ENCODE measurements at places on chromosomes 1 and 21.
A peak's percentile ranks its signal among the peaks of the same experiment; 100 is the strongest.

- DNase-seq = no peak
Measured at GRCh38 chr1:38829368-38829767, 30.2 kb downstream of the RRAGC start.

DNA sequence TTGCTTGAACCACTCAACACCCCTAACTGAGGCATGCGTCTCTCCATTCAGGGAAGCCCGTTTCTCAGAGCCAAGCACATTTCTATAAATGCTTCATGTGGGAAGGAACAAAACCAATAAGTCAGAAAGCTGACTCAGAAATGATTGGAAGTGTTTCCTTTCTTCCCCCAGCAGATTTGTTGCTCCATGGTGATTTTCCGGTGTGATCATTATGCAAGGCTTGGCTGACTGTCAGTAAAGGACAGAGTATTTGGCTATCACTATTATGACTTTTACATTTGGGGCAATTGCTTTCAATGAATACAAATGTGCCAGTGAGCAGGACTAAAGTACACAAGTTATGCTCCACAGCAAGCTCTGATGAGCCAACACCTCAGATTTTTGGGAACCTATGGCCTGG, 53.3 kb upstream of the ZC3H11B start:
- no peak for DNase-seq

DNA sequence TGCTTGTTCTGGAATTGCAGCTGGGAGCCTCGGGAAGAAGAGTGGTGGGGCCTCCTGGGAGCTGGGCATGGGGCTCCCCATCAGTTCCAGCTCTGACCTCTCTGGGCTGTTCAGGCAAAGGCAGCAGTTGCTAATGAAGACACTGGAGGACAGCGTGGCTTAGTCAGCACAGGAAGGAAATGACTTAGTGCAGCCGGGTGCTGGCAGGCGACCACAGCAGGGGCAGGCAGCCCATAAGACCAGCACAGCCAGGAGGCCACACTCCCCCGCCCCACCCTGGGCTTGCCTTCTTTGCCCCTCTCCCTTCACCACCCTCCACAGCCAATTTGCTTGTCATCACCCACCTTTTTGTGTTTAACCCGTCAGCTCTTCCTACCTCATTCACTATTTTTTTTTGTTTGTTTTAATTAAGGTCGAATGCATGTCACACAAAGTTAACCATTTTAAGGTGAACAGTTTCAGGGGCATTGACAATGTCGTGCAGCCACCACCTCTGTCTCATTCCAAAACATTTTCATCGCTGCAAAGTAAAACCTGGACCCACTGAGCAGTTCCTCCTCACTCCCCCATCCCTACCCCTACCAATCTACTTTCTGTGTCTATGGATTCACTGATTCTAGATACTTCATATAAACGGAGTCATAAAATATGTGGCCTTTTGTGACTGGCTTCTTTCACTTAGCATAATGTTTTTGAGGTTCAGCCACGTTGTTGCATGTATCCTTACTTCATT, 10.9 kb downstream of the OLIG2 start:
- no peak for DNase-seq

GRCh38 chr1:151540982-151541377, 871 bp downstream of the TUFT1 start:
- no peak for DNase-seq

- no peak for DNase-seq
Measured at GRCh38 chr1:245875581-245876261, 631.4 kb downstream of the SMYD3 start.

DNA sequence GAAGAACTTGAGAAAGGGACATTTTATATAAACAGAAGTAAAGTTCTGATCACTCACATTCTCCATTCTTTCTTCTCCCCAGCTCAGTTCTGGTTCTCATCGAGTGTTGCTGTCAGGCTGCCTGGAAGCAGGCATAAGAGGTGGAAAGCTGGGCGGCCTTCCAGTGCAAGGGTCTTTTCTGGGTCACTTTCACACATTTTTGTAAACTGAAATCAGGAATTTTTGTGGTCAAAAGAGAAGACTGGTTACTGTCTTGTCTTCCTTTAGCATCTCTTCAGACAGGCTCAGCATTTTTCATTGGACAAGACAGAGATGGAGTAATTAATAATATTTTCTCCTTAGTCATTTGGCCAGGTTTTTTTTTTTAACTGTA, 93.7 kb downstream of the CTH start:
- no peak for DNase-seq

- no peak for DNase-seq
Measured at GRCh38 chr1:86596741-86597290, 49.9 kb downstream of the CLCA4 start.

DNA sequence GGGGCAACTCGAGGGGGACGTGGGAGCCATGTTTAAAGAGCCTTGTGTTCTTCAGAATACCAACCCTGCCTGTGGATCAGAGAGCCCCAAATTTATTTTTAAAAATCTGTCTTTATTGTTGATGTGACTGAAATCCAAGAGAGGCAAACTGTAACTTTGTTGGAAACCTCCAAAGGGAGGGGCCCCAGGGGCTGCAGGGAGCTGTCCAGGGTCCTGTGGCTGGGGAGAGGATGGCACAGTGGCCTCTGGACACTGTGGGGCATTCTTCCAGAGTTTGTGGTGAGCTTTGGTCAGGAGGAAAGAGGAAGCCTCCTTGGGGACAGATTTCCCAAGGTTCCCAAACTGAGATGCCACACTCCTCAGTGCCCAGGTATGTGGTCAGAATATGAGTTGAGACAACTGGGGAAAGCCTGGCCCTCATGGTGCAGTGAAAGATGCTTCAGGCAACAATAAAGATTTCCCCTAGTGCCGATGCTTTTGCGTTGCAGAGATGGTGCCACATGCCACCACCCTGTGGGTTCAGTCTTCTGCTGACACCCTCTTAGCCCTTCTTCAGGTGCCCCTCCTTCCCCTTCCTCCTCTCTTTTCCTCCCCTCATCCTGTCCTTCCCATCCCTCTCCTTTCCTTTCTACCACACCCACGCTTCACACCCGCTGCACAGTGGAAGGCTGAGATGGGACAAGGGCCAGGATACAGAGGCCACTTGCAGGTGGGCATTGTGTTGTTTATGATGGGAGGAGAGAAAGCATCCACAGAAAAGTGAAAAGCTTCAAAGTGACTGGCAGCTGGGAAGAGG, 122.1 kb downstream of the UCK2 start:
- no peak for DNase-seq

DNA sequence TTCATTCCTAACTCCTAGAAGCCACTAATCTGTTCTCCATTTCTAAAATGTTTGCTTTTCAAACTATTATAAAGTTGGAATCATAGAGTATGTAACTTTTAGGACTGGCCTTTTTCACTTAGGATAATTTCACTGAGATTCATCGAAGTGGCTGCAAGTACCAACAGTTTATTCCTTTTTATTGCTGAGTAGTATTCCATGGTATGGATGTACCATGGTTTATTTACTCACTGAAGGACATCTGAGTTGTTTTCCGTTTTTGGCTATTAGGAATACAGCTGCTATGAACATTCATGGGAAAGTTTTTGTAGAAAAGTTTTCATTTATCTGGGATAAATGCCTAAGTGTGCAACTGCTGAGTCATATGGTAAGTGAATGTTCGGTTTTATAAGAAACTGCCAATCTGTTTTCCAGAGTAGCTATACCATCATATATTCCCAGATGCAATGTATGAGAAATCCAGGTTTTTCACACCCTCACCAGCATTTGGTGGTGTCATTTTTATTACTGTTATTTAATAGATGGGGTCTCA, 66.3 kb downstream of the SLC27A3 start:
- DNase-seq = no peak

DNA sequence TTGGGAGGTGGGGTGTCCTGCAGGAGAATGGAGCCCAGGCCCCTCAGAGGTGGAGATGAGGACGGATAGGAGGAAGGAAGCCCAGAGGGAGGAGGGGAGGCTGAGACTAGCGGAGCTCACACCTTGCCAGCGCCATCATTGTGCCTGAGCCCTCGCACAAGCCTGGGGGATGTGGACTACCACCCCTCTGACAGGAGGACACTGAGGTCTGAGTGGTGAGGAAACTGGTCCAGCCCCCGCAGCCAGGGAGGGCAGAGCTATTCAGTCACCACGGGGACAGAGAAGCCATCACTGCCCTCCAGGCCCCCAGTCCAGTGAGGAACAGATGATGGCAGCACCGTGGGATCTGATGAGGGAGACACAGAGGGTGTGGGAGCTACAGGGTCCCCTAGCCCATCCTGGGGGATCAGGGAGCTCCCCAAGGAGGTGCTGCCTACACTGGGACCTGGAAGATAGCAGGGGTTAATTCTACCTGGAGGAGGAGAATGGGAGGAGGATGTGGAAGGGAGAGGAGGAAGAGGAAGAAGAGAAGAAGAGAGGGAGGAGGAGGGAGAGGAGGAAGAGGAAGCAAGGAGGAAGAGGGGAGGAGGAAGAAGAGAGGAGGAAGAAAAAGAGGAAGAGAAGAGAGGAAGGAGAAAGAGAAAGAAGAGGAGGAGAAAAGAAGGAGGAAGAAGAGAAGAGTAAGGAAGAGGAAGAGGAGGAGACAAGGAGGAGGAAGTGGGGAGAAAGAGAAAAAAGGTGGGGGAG, 31.0 kb downstream of the MATN1 start:
- no peak for DNase-seq

DNA sequence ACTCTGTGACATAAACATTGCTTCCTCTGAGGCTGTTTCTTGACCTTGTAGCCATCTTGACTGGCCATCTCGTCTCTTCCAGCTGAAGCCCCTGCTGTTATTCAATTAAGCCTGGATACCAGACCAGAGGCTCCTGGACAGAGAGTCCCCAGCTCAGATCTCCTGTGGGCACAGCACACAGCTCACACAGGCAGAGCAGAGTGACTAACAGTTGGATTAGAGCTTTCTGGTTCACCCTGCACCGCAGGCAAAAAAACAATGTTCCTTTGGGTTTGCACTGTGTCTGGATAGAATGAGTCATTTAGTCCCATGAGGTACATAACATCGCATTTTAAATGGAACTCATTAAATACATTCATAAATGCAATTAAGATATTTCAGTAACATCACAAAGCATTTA, 33.4 kb upstream of the USH2A start:
- DNase-seq = no peak

DNA sequence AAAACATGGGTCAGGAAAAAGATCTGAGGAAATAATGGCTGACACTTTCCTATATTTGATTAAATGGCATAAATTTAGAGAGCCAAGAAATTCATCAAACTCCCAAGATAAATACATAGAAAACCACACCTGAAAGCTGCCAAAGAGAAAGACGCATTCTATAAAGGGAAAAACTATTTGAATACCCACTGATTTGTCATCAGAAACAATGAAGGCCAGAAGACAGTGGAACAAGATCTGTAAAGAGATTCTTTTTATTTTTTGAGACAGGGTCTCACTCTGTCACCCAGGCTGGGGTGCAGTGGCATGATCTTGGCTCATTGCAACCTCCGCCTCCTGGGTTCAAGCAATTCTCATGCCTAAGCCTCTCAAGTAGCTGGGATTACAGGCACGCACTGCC, 17.4 kb downstream of the SDE2 start:
- no peak for DNase-seq

- DNase-seq = no peak
Measured at GRCh38 chr1:172498857-172499256, 34.1 kb upstream of the SUCO start.

GRCh38 chr1:25932321-25932720, 26.1 kb upstream of the STMN1 start:
- no peak for DNase-seq

GRCh38 chr1:76959556-76959955, 92.3 kb downstream of the ST6GALNAC5 start:
- DNase-seq = no peak

- peak; percentile 85 for DNase-seq
Measured at GRCh38 chr1:109133815-109134214, 19.9 kb downstream of the ELAPOR1 start.

- no peak for DNase-seq
Measured at GRCh38 chr1:243549791-243550190, 293.9 kb downstream of the SDCCAG8 start.

DNA sequence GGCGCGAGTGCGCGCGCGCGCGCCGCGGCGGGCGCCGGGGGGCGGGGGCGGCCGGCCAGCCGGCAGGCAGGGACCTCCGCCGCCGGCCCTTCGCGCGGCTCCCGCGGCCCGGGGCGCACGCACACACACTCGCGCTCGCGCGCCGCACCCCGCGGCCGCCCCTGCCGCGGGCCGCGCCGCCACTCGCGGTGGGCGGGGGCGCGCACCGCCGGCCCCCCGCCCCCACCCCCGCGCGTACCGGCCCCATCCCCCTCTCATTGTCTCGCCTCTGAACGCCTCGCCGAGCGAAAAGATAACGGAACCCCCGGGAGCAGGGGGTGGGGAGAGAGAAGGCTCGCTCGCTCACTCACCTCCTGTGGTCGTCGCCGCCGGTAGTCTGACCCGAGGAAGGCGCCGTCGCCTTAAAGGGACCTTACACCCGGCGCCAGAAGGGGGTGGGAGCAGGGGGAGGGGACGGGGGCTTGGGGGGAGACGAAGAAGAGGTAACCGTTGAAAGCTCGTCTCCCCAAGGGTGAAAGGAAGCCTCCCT, 428 bp downstream of the POGZ start:
- DNase-seq = peak; percentile 42

DNA sequence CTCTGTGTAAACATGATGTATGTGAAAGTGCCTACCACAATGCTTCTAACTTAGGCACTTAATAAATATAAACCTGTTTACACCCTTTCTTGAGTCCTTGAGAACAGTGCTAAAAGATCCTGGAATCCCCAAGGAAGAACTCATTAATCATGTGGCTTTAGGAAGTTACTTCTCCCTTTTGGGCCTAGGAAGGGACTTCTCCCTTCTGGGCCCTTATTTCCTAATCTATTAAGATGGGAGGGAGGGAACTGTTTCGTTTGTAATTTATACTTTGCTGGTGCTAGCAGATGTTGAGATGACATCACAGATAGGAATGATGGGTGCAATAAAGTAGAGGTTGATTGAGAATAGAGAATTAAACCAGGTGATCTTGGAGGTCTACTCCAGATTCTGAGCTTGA, 1.2 kb downstream of the BTF3L4 start:
- DNase-seq = no peak

DNA sequence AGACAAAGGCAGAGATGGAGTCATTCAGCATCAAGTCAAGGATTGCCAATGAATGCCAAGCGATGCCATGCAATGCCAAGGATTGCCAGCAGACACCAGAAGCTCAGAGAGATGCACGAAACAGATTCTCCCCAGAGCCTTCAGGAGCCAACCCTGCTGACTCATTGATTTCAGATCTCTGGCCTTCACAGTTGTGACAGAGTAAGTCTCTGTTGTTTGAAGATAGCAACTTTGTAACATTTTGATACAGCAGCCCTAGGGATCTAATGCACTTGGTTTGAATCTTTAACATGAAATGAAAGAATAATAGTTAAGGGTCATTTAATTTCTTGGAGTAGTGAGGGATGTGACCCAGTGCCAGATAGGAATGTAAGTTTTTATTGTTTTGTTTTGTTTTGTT, 287.4 kb upstream of the RUNX1 start:
- DNase-seq = no peak

DNA sequence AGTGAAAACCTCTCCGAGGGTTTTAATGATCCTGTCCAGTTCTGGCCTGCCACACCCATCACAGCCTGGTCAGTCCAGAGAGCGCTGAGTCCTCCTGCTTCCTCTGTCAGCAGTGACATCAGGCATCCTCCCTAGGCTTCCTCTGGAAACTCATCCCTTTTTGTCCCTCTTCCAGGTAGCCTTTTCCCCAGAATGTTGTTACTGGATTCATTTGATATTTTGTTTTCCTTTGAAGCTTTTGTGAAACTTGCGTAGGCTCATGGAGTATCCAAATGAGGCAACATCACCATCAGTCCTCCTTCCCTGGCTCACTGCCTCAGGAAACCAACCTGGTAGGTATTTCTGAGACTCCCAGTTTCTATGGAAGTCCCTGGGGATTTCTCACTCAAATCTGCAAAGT, 27.0 kb upstream of the IGSF3 start:
- no peak for DNase-seq
